ENCODE measurements at places on chromosomes 11 and 22.

DNA sequence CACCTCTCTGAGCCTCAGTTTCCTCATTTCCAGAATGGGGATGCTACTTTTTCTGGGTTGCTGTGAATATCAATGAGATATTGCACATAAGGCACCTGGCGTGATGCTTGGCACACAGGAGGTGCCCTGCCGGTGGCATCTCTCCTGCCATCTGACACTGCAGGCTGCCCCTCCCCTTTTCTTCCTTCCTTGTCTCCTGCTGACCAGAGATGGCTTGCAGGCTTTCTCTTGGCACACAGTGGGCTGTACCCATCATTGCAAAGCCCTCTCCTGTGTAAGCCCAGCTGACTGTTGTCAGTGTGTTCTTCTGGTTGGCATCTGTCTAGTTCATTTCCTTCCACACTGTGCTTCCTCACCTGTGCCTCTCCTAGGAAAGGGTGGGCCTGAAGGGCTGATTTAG, 91.7 kb downstream of the MYO18B start:
- DNase-seq = no peak

DNA sequence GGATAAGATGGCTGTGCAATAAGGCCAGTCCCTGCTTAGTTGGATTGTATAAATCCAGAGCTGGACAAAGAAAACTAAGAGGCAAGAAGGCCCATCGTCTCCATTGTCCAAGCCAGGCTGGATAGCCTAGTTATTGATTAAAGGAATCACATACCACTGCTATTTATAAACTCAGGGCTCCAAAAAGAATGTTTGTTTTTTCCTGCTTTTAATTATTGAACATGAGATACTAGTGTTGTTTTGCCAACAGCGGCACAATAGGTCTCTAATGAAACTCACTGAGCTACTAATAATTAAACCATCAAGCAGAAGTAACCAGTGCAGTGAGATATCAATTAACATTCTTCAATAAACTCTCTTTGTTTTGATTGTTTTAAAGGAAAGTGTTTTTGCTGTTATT, 259.7 kb downstream of the INSC start:
- peak; percentile 41 for DNase-seq

DNA sequence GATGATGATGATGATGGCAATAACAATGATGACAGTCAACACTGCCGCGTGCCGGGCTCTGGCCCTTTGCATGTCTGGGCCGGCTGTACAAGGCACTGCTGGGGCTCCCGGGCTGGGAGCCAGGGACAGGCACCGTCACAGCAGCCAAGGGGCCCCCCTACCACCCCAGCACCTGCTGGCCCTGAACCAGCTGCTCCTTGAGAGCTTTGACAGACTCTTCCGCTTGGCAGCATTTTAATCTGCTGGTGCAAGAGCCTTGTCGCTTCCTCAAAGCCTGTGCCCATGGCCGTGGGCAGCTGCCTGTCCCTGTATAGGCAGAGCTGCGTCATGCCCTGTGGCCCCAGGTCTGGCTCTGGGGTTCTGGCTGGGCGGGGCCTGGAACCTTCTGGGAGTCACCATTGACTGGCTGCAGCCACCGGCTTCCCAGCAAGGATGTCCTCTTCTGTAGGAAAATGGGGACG, 12.9 kb upstream of the MUC6 start:
- no peak for DNase-seq

GRCh38 chr11:86629045-86629706, 43.2 kb downstream of the ME3 start:
- DNase-seq = no peak

- DNase-seq = no peak
These were observed 43.1 kb upstream of the EED start for GRCh38 chr11:86201371-86201884.

GRCh38 chr22:50308597-50308935, 1.1 kb upstream of the PLXNB2 start:
- no peak for DNase-seq
